NCI-H1105 treated with DMSO at 0.1 percent for 48 hours (cell line): ENCODE measurements at places on chromosomes 4 and X.

DNA sequence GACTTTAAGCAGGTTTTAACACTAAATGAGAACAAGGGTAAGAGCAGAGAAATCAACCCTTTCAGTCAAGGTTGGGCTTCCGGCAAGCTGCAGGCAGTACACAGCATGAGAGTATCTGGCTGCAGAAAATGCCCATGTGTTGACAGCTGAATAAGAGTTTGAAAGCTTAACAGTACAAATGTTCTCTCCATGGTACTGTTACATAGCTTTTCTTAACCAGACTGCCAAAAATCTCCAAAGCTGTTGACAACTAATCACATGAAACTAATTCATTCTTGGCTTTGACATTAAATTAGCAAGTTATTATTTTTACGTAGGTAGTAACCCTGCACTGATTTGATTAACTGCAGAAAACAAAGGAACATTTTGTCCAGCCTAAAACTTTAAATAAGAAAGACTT lies 153.5 kb downstream of the SLC10A7 start:
- no peak for DNase-seq

DNA sequence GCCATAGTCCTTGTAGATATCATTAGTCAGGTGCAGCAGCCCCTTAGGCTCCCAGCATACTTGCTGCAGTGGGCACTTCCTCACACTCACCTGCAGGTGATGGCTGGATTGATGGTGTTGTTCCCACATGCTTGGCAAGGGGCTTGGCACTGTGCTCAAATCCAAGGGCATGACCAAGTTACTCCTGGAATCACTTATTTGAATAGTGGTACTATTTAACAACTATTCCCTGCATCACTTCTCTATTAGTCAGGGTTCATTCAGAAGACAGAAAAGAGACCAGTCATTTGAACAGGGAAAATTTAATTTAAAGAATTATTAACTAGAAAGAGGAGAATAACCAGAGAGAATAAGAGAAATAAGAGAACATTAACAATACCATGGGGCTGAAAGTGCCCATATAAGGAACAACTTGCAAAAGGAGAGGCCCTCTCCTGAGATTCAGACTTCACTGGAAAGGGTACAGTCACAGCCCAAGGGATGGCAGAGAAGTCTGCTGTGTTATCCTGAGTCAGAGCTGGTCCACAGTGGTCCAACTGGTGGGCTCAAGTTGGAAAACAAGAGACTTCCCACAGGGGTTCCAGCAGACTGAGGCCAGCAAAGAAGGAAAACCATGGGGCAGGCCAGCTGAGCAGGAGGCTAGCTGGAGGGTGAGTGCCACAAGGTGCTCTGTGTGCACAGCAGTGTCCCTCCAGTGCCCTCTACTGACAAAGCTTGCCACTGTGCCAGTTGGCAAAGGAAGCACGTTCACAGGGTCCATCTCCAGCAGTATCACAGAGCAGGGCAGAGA lies 9.8 kb downstream of the SPP1 start:
- DNase-seq: peak; percentile 37

- no peak for DNase-seq
Observed at GRCh38 chr4:188779581-188779980, 640.3 kb downstream of the TRIML1 start.

GRCh38 chrX:120617996-120618630 lies 11.7 kb downstream of the C1GALT1C1 start:
- DNase-seq: no peak

DNA sequence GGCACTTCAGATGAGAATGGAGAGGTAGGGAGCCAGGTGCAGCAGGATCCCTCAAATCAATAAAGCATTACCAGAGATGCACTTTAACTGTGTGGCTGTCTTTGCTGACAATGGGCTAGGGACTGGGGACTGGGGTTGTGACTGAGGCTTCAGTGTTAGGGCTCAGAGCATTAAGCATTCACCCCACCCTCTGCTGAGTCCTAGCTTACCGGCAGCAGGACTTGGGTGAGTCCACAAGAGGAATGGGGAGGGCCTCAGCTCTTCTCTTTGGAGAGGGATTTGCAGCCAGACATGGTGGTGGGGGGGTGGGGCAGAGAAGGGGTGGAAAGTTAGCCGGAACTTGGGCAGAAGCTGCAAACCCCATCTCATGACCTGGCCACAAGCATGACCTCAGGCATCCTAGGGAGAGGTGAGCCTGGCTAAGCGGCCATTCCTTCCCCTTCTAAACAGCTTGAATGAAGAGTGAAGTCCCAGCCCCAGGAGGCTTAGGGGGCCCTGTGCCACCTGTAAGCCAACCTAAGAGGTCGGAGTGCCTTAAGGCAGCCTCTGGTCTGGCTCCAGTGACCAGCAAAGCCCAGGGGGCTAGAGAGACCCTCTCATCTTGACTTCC lies 78.4 kb downstream of the STARD8 start:
- no peak for DNase-seq

DNA sequence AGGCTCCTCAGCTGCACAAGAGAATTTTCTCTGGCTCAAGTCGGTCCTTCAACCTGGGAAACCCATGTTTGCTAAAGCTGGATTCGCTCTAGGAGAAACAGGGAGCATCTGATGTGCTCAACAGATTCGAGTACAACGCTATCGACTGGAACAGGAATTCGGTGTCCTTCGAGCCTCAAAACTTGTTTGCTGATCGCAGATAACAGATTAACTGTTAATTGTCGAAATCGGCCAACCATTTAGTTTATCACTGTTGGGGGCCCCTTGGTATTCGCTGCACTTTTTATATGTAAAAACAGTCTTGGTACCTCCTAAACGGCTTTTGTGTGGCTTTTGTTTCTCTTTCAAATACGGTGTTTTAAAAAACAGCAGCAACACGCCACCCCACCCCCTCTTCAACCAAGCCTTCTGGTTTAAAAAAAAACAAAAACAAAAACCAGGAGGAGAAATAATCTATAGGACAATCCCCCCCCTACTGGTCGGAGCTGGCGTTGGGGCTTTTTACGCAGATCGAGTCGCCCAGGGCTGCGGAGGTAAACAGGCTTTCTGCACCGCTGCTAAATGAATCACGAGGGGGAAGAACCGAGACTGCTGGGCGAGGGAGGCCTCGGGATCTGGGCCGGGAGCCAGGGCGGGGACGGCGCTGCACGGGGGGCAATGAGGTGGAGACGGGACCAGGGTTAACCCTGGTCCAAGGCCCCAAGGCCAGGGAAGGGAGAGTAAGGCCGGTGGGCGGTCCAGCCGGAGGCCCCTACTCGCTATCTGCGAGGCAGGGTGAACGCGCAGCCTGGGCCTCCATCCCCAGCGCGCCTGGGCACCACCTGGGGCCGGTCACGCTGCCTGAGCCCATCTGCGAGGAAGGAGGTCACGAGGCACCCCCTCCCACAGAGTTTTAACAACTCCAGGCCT lies 71.7 kb upstream of the BCOR start:
- no peak for DNase-seq

GRCh38 chrX:42075032-42075431 lies 151.7 kb upstream of the CASK start:
- DNase-seq: no peak

GRCh38 chr4:38470735-38471262 lies 193.2 kb upstream of the KLF3 start:
- no peak for DNase-seq

- DNase-seq: peak; percentile 25
Observed at GRCh38 chr4:108834835-108835384, 72.1 kb upstream of the ETNPPL start.

DNA sequence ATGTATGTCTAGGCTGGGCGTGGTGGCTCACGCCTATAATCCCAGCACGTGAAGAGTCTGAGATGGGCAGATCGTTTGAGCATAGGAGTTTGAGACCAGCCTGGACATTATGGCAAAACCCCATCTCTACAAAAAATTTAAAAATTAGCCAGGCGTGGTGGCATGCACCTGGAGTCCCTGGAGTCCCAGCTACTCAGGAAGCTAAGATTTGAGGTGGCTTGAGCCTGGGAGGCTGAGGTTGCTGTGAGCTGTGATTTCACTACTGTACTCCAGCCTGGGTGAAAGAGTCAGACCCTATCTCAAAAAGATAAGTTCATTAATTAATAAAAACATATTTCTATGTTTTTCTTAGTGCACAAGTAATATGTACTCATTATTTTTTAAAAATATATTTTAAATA lies 238.1 kb downstream of the ARHGAP24 start:
- DNase-seq: no peak

GRCh38 chr4:81963015-81963762 lies 410.6 kb downstream of the HNRNPD start:
- DNase-seq: no peak

GRCh38 chrX:45110494-45110893 lies 90.2 kb downstream of the DIPK2B start:
- DNase-seq: no peak

- DNase-seq: no peak
Observed at GRCh38 chr4:40630335-40631021, 814 bp upstream of the RBM47 start.

DNA sequence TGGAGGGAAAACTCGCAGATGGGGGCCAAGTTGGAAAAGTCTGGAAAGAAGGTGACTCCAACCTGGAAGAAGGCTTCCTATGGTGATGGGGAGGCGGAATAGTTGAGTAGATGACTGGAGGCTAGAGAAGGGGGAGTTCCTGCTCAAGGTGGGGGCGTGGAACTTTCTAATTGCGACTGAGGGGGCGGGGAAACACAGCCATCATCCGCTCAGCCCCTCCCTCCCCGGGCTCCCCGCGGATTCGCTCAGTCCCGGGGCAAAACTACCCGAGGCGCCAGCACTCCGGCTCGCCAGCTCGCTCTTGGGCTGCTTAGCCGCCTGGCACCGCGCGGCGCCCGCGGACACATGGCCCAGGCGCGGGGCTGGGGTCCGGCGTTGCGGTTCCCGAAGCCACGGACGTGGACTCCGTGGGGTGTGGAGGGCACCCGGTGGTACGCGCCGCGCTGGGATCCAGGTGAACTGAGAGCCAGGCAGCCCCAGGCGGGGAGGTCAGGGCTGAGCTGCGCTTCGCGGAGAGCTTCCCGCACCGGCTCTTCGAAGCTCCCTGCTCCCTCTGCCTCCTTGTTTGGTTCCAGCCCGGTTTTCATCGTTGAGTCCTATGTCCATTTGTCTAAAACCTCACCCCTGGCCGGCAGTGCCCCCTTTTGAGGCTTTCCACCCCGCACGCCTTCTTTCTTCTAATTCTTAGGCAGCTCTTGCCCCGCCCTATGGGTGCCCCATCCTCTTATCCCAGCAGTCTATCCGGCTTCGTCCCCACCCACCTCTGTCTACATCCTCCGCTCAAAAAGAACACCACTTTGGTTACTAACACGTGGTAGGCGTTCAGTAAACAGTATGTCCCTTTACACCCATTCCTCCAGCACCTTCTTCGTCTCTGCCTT lies 38.9 kb downstream of the STARD8 start:
- DNase-seq: no peak

GRCh38 chr4:167031534-167032156 lies 202.6 kb downstream of the SPOCK3 start:
- no peak for DNase-seq

DNA sequence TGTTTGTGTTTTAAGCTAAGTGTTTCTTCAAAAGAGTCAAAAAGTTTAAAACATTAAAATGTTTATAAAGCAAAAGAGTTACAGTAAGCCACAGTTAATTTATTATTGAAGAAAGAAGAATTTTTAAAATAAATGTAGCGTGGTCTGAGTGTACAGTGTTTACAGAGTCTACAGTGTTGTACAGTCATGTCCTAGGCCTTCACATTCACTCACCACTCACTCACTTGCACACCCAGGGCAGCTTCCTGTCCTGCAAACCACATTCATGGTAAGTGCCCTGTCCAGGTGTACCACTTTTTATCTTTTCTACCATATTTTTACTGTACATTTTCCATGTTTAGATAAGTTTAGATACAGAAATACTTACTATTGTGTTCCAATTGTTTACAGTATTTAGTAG lies 239.7 kb upstream of the AGA start:
- DNase-seq: no peak

DNA sequence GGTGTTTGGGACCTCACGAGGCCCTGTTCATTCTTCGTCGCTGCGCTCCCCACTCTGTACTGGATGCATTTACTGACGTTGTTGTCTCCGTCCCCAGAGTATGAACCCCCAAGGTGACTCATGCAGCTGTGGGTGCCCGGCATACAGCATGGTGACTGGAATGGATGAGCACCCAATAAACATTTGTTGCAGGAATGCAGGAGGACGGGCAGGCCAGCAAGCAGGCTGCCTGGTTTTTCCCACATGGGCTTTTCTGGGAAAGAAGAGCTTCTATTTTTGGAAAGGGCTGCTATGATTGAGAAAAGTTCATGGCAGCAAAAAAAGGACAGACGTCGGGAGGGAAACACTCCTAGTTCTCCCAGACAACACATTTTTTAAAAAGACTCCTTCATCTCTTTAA lies 893 bp upstream of the SOD3 start:
- no peak for DNase-seq
